ENCODE measurements at places on chromosomes 12 and 14.

DNA sequence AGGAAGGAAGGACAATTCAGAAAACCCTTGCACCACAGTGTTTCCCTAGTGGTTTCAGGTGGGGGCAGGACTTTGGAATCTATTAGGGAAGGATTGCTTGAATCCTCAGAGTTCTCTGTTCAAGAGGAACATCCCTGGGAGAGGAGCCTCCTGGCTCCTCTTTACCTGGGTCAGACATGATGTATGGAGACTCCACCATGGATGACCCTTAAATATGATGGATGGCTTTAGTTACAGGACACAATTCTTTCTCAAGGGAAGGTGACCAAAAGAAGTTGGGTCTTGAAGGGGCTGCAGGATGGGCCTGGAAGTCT, 396.6 kb downstream of the NRXN3 start:
- no peak for DNase-seq

DNA sequence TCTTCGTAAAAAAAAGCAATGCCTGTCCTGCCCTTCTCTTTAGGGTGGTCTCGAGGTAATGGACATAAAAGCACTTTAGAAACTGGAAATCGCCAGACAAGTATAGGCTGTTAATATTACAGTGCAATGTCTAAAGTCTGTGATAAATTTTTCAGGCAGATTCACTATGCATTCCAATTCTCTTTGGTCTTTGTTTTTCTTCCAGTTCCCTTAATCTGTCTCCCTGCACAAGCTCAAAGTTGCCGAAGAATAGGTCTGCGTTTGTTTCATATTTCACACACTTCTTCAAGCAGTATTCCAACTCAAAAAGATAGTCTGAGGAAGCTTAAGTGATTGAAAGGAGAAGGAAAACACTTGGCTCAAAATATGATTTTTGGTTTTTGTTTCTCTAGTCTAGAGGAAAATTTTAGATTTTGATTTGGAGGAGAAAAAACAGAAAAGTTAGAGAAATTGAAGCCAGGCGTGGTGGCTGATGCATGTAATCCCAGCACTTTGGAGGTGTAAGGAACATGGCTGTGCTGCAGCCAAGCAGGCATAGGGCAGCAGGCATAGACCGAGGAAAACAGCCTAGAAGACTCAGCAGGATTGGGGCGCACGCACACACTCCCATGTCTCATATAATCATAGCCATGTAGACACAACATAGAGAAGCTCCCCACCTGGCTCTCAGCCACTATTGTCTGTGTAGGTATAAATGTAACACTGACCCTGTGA, 96.2 kb upstream of the TMPO start:
- DNase-seq: no peak

GRCh38 chr12:113524495-113524894, 52.8 kb upstream of the LHX5 start:
- no peak for DNase-seq

DNA sequence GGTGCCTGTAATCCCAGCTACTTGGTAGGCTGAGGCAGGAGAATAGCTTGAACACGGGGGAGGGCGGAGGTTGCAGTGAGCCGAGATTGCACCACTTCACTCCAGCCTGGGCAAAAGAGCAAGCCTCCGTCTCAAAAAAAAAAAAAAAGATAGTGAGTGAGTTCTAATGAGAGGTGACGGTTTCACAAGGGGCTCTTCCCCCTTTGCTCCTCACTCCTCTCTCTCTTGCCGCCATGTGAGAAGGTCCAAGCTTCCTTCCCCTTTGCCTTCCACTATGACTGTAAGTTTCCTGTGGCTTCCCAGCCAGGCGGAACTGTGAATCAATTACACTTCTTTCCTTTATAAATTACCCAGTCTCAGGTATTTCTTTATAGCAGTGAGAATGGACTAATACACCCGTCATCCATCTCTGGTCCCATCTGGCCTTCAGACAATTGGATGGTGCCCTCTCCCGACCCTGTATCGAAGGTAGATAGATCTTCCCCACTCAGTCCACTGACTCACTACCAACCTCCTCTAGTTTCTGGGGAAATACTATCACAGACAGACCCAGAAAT, 27.0 kb upstream of the RCOR1 start:
- no peak for DNase-seq

DNA sequence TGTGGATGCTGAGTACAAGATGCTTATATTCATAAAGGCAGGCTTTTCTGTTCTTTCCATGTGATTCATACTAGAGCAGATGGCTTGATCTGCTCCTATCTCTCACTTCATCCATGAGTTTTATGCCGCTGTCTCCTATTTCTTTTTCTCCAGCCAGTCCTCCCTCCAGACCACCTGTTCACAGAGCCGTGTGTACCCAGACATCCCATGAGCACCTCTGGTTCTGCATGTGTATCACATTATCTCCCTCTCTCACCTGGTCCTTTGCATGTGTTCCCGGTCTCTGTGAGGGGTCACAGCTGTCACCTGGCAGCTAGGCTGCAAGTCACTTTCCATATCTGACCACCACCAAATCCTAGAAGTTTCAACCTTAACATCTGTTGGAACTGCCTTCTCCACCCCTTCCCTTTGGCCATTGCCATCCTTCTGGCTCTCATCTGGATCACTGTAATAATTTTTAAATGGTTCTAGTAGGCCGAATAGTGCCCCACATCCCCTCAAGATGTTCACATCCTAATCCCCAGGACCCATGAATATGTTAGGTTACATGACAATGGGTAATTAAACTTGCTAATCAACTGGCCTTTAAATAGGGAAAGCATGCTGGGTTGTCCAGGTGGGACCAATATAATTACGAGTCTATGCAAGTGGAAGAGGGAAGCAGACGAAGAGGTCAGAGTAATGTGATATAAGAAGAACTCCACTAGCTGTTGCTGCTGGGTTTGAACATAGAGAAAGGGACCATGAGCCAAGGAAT, 168.1 kb downstream of the SNAPC1 start:
- no peak for DNase-seq

Data from stimulated activated CD8-positive, alpha-beta memory T cell treated with anti-CD3 and anti-CD28 coated beads, Interleukin-2, amount 100 ng/mL, for 1 hour (primary cell).